ENCODE measurements at places on chromosomes 16 and 17.

DNA sequence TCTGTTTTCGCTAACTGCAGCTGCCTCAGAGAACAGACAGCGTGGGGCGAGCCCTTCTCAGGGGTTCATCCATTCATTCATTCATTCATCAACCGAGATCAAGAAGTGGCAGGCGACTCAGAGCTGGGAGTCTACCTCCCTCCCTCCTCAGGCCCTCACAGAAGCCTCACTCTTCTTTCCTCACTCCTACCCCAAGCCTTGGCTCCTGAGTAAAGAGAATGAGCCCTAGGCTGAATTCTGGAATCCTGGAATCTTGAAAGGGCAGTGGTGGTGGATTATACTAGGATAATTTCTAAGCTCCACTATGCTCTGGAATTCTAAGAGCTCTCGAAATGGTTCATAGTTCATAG lies 2.3 kb upstream of the DLX3 start:
- DNase-seq = no peak

GRCh38 chr16:81036751-81037350 lies 1.2 kb downstream of the ATMIN start:
- no peak for DNase-seq

DNA sequence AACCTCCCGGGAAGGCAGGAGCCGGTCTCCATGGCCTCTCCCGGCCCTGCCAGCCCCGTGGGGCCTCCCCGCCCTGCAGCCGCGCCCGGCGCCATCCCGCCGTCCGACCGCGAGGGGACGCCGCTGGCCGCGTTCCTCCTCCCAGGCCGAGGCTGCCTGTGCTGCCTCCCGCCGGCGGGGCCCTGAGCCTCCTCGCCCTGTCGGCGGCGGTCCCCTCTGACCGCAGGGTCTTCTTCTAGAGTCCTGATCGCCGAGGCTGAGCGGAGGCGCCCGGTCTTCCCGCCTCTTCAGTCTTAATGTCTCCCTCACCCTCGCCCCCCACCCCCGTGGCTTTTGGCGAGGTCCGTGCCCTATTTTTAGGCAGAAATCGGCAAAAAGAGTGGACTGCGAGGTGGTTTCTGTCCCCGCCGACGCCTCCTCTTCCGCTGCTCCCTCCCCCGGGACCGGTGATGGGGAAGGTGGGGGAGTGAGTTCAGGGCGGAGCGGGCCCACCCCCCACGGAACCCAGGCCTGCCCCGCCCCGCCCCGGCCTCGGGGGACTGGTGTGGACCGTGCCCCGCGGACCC lies 794 bp upstream of the CPNE7 start:
- DNase-seq = peak; percentile 64

GRCh38 chr17:27609611-27610303 lies 21.2 kb upstream of the LGALS9 start:
- DNase-seq = no peak

GRCh38 chr16:14004031-14004728 lies 66.9 kb upstream of the MRTFB start:
- DNase-seq = no peak

GRCh38 chr16:707062-707538 lies 1.5 kb upstream of the FBXL16 start:
- no peak for DNase-seq

DNA sequence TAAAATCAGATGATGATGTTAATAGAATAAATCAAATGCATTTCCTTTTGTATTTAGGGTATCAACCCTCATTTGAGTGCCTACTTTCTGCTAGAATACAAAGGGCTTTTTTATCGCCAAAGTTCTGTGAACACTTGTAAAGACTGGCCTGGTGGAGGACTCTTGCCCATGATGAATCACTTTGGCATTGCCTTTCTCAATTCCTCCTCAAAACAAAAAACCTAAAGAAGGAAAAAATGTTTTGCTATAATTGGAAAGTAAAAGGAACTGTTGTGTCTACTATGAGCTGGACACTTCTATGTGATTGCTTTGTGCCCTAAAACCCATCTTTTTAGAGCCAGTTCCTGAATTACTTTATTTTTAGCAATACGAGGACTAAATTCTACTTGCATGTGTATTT lies 13.0 kb upstream of the DHRS11 start:
- no peak for DNase-seq

DNA sequence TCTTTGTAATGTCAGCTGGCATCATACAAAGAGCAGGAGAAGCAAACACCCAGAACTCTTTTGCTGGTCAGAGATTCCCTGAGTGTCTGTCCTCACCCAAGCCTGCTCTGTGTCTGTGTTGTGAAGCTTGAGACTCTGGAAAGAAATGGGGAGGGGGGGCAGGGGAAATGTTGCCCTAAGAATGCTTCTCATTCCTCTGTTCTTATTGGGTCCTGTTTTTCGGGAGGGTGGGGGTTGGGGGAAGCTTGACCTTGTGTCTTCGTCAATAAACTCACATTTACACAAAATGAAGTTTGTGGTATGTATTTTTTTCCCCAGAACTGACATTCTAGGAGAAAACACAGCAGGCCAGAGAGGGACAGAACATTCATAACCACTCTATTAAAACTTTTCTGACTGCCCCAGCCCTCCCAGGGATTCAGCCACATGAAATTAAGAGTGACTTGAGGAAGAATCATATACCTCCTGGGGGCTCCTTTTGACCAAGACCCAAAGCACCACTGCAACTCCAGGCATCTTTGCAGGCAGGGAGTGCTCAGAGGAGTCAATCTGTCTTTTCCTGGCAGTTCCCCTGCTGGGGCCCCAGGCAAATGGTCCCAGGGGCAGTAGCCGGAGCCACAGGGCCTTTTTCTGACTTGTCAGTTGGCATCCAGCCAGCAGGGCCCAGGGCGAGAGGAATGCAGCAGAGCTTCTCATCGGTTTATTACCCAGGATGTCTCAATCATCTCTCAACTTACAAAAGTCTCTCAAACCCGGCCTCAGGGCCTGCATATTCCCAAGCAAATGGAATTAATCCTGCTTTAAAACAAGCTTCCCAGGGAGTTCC lies 5.1 kb upstream of the RASL10B start:
- DNase-seq = peak; percentile 97

GRCh38 chr17:40190197-40191021 lies 13.1 kb downstream of the RAPGEFL1 start:
- no peak for DNase-seq

DNA sequence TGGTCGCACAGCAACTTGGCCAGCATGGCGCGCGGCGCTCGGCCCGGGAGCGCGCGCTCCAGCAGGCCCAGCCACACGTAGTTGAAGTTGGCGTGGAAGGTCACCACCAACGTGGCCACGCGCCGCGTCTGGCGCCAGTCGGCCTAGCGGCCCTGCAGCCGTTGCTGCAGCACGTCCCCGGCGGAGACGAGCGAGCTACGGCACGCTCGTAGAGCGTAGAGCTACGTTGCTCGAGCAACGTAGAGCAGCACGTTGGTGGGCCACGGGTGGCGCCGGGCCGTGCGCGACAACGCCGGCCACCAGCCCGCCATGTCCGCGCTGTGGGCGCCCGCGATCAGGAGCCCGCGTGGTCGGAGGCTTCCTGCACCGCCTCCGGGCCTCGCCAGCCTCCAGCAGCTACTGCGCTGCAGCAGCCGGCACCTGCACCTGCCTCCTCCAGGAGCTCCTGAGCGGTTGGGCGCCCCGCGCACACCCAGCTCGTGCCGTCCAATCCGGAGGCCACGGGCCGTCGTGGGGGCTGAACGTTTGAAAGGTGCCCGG lies 13.4 kb upstream of the SULT1A1 start:
- no peak for DNase-seq

GRCh38 chr16:30065943-30066760 lies 592 bp downstream of the ALDOA start:
- peak; percentile 45 for DNase-seq

DNA sequence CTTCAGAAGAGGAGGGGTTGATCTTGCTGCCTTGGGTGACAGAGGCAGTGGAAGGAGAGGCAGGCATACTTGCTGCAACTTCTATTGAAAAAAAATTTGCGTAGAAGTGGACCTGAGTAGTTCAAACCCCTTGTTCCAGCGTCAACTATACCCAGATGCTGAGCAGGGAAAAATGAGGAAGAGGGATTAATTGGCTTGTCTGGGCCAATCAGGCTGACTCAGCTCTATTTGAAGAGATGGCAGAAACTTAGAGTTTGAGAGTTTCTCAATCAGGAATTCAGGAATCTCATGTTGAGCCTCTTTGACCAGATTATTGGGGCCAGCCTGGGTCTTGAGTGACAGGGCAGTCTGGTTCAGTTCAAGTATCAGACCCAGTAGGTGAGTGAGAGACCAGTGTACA lies 17.6 kb downstream of the CASC3 start:
- no peak for DNase-seq

DNA sequence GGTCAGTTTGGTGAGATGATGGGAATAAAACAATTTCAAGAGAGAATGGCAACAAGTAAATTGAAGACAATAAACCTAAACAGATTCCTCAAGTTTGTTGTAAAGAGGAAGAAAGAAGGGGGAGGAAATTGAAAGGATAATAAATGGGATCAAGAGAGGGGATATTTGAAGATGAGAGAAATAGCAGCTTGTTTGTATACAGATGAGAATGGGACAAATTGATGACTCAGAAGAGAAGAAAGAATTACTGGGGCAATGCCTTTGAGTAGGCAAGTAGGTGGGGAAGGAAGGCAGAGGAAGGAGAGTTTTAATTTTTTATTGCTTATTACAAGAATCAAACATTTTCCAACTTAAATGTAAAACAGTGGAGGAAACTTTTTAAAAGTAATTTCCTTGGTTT lies 98.3 kb downstream of the CHD9 start:
- no peak for DNase-seq

DNA sequence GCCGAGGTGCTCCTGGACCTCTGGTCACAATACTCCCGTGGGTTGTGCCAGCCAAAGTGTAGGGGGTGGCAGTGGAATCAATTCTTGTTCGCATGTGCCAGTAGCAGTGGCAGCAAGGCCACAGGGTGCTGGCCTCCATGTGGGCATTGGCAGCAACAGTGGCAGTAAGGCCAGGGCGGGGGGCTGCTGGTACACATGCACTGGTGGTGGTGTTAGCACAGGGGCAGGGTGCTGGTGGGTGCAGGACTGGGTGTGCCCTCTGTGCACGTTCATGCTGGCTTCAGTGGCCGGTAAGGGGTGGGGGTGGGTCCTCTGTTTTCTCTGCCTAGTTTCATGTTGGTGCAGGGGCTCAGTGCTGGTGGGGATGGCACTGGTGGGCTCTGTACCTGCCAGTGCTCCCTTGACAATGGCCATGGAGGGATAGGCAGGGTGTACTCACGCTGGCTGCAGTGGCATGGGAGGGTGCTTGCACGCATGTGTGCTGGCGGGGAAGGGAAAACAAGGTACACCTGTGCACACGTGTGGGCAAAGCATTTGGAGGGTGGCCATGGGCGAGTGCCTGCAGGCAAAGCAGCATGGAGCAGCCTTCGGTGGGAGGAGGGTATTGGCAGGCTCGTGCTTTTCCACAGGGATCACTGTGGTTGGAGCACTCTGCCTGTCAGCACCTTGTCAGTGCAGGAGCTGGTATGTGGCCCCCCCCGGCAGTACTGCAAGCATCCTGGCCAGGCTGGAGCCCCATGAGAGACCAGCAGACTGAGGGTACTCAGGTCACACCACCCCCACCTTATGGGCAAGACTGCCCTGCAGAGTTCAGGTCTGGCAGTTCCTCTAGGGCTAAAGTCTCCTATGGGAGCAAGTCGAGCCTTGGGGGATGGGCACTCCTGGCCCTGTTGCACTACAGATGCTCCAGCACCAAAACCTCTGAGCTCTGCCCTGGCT lies 35.8 kb downstream of the NF1 start:
- peak; percentile 58 for DNase-seq

DNA sequence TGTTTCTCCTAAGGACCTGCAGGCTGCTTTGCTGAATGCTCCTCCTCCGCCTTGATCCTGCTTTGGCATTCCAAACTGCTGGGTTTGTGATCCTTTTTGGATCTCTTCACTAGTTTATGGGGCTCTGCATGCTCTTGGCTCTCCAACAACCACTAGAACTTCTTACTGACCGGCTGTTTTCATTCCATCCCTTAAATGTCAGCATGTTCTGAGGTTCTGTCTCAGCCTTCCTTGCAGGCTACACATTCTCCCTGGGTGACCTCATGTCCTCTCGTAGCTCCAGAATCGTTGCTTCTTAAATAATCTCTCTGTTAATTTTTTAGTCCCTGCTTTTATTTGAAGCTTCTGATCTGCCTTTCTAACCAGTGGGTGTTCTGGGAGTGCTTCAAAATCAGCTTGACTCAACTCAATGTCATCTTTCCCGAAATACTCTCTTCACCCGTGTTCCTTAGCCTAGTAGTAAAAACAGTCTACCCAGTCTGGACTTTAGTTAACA lies 119.0 kb upstream of the HS3ST2 start:
- DNase-seq = peak; percentile 81

GRCh38 chr16:4123616-4124300 lies 7.5 kb upstream of the ADCY9 start:
- DNase-seq = no peak

Data from fibroblast of upper back skin (primary cell).